ENCODE measurements at places on chromosomes 2 and 18.

- no peak for DNase-seq
Observed at GRCh38 chr2:16114070-16114469, 173.7 kb downstream of the MYCN start.

- no peak for DNase-seq
Observed at GRCh38 chr2:189527041-189527750, 53.4 kb downstream of the SLC40A1 start.

DNA sequence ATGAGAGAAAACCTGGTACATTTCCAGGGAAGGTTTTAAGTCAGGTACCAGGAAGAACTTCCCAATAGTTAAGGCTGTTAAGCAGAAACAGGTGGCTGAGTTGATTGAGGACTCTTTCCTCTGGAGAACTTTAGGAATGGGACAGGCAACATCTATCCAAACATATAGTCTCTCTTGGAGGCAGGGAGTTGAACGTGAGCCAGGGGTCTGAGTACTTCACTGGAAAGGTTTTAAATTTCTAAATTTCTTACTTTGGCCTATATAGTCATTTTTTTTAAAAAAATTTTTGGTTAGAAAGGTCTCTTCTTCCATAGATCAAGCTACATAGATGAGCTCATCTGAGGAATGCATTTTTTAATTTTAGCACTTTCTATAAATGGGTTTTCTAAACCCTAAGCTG is 261.4 kb upstream of the TCF4 start:
- no peak for DNase-seq

DNA sequence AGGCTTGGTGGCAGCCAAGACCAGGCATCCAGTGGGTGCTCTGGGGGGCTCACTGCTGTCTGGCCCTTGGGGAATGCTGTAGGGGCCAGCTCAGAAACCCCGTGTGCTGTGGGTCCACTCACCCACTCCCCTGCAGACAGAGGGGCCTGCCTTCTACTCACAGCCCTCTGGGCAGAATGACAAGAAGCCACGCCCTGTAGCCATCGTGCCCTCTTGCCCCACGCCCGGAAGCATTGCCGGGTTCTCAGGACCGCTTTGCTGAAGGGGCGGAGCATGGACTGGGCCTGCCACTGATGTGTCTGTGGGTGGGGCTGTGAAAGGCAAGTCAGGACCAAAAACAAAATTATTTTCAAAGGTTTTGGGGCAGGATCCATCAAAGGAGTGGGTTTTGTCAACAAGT is 27.8 kb downstream of the GLI2 start:
- DNase-seq: peak; percentile 1

- DNase-seq: no peak
Observed at GRCh38 chr2:130870161-130870485, 33.4 kb downstream of the ARHGEF4 start.

DNA sequence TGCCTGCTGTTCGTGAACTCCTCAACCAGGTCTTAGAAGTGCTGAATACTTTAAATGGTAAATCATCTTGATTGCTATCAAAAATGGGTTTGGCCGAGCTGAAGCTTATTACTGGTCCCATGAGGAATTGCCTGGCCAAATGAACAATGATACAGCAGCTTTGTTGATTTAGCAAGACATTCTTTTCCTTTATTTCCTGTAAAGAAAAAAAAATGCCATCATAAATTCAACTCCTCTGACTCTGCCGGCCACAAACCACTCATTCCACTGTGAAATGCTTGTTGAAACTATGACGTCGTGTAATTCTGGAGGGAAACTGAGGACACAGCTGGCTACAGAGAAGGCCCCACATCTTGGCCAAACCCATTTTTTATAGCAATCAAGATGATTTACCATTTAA is 74.2 kb upstream of the ID2 start:
- DNase-seq: no peak

GRCh38 chr18:64876833-64877232 is 727.9 kb upstream of the LINC00305 start:
- DNase-seq: no peak

- no peak for DNase-seq
Observed at GRCh38 chr18:10265560-10266333, 188.7 kb upstream of the APCDD1 start.

GRCh38 chr2:35293261-35293660 is 1062.3 kb upstream of the CRIM1 start:
- no peak for DNase-seq

- DNase-seq: no peak
Observed at GRCh38 chr18:76554547-76555222, 59.6 kb upstream of the ZNF516 start.

Measured in activated CD4-positive, alpha-beta T cell treated with anti-CD3 and anti-CD28 coated beads for 36 hours (primary cell).